ENCODE measurements at places on chromosomes 11 and 22.

DNA sequence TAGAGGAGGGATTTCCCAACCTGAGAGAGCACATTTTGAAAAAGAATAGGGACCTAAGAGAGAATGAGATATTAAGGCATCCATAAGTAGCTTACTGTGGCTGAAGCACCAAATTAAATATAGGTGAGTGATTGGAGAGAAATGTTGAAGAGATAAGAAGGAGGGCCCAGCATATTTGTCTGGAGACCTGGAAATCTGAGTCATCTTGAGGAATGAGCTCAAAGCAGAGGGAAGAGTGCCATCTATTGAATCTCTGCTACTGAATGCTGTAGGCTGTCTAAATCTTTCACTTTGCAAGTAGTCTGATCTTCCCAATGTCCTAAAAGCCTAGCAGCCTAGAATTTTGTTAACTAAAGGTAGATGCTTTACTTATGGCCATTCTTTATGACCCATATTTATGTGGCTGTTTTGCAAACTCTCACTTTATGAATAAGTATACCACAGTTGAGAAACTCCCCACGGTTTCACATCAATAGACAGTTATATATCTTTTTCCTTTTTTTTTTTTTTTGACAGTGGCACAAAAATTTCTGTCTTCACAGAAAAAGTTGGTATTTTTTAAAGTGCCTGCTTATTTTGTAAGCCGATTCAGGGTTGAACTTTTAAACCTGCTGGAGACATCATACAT, 2093.5 kb downstream of the LRRC4C start:
- no peak for DNase-seq

- no peak for DNase-seq
These were observed 4.1 kb downstream of the MMP20 start for GRCh38 chr11:102620818-102621561.

DNA sequence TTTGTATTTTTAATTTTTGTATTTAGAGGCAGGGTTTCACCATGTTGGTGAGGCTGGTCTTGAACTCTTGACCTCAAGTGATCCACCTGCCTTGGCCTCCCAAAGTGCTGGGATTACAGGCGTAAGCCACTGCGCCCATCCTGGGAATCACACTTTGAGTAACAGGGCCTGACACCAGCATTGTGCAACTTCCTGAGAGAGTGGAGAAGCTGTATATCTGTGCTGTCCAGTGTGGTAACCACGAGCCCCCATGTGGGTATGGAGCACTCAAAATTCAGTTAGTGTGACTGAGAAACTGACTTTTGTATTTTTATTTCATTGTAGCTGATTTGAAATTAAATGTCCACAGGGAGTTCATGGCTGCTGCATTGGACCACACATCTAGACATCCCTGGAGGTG, 36.2 kb downstream of the MPPED1 start:
- no peak for DNase-seq

DNA sequence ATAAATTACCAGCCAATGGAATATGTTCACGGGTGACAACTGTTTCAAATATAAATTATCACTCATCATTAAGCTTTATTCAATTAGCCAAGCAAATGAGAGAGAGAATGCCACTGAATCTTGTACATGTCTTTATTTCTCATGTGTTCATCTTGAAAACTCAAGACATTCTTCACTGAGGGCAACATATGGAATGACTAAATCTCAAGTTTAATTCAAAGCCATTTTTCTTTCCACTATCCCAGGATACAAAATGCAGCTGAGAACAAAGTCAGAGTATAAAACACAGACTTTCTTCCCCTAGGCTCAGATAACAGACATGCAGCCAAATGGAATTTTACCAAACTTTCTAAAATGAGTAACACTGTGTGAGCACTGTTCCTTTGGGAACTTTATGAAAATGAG, 12.1 kb upstream of the BBOX1 start:
- no peak for DNase-seq

DNA sequence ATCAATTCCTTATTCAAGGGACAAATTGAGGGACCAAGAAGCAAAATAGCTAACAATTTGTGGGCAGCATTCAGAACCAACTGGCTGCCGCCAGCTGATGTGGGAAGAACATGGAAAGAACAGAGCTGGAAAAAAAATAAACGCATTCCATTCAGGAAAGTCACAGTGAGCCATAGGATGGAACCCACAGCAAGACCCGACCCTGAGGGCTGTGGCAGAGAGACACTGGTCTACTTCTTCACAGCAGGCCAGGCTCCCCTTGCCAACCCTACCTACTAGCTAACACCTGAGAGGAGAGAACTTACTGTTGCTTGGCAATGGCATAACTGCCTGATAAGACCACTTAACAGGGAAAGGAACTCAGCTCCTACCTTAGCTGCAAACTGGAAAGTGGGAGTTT, 123.5 kb upstream of the APOA1 start:
- no peak for DNase-seq

GRCh38 chr22:23192558-23192957, 12.2 kb downstream of the BCR start:
- DNase-seq, result no peak

DNA sequence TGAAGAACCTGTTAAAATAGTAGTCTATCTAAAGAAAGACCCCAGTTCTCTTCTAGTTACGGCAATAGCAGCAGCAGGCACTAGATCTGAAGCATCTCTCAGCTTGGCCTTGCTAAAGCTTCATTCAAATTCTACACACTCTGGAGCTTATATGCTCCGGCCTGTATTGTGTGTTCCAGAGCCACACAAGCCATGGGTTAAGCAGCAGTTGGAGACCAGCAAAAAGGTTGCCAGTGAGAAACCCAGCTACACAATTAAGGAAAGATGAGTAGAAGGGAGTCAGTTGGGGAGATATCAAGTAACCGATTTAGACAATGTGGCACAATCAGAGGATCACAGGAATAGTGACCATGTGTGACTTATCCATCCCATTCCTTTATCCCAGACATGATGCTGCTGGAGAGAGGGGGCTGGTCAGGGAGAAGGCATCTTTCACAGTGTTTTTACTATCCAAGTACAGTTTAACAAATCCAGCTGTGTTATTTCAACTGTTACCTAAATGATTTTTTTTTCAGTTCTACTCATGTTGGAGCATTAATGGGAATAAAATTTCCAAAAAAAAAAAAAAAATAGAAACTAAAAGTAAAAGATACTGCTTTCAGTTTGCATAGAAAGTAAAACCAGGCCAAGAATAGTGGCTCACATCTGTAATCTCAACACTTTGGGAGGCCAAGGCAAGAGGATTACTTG, 41.0 kb downstream of the PAX6 start:
- DNase-seq, result no peak

GRCh38 chr11:120994091-120994859, 29.6 kb upstream of the TBCEL start:
- DNase-seq, result no peak

- no peak for DNase-seq
These were observed 6.2 kb upstream of the RANBP1 start for GRCh38 chr22:20109411-20110358.

DNA sequence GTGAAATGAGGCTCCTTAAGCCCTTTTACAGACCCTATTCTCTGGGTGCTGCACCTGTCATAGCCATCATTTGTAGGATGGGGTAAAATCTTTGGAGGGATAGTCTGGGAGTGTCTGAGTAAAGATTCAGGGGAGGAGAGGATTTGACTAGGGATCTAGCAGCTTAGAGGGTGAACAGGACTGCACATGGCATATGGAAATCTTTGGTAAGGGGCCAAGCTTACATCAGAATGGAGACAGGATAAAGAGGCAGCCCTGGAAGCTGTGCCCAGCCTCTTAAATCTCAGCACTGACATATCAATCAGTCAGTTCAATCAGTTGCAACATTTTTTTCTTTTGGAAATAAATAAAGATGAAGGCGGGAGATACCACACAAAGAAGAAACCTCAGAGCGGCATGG, 301.8 kb upstream of the CADM1 start:
- DNase-seq, result no peak

DNA sequence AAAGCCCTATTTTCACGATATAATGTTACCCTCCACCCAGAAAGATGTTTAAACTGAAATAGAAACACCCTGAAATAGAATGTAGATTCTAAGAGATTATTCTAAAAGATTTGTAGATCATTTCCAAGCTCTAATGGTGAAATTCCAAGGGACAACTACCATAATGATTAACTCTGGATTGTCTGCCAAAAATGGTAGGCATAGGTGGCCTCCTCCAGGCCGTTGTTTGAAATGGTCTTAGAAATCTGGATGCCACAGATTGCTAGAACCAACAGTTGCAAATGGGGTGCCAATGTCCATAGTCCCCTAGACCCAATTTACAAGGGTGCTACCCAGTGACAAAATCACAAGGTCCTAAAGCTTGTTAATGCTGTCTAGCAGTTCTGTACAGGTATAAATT, 6.7 kb upstream of the SLC6A5 start:
- DNase-seq, result no peak

GRCh38 chr11:23123753-23124152, 263.5 kb upstream of the CCDC179 start:
- DNase-seq, result no peak

DNA sequence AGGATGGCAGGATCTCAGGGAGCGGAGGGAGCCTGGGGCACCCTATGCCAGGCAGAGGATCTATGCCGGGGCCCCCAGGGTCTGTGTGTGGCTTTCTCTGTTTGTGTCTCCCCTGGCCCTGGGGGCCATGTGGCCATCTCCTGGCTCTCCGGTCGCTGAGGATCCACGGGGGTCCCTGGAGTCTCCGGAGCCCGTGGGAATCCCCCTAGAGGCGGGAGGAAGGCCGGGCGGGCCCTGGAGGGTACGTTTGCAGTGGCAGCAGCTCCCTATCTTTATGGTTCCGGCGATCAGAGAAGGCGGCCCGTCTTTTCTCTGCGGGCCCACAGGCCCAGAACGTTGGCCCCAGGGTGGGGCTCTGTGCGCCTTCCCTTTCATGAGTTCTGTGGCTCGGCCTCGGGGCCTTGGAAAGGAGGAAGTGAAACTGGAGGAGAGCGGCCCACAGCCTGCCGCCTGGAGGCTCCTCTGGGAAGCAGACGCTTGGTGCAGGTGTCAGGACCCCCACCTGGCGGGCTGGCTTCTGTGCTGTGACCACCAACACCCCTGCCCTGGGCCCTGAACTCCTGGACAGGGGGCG, 82.1 kb downstream of the KCNQ1 start:
- no peak for DNase-seq

- DNase-seq, result no peak
These were observed 21.6 kb upstream of the TMA7B start for GRCh38 chr22:39938509-39939111.

GRCh38 chr11:27116684-27117083, 76.1 kb downstream of the BBOX1 start:
- no peak for DNase-seq

GRCh38 chr22:37824674-37825641, 1.8 kb downstream of the GALR3 start:
- no peak for DNase-seq

DNA sequence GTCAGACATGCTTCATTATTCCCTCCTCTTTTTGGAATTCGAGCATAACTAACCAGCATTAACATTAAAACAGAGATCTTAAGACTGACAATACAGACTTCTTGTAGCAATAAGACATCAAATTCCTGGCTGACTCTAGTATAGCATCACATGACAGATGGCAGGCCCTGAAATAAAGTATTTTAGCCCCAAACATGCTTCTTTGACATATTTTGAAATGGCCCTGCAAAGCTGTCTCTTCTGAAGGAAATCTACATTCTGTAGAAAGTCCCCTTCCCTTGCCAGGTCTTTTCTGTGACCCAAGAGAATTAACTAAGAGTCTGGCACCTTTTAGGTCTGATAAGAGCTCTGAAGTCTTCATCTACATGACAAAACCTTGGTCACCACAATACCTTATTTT, 38.5 kb upstream of the GNAZ start:
- no peak for DNase-seq

DNA sequence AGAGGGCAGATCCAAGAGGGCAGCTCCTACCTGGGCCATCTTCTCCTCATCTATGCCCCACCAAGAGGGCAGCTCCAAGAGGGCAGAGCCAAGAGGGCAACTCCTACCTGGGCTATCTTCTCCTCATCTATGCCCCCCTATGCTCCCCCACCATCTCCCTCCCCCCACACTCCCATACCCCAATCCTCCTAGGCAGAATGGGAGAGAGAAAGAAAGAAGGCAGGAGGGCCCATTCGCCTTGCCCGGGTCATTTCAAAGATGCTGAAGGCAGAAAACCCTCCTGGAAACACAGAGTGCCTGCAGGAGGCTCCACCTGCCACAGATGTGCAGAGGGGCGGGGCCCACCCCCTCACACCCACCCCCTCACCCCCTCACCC, 78.5 kb downstream of the BUD13 start:
- DNase-seq, result no peak

DNA sequence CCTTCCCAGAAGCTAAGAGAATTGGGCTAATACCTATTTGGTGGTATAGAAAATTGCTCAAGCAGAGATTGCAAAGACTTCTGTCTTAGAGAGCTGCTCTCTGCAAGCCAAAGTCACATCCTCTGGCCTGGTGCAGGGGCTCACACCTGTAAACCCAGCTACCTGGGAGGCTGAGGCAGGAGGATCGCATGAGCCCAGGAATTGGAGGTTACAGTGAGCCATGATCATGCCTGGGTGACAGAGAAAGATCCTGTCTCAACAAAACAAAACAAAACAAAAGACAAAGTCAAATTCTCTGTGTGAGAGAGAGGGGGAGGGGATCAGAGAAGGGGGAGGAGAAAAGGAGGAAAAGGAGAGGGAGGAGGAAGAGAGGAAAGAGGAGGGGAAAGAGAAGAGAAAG, 15.0 kb upstream of the EXPH5 start:
- no peak for DNase-seq

GRCh38 chr11:22194907-22195306, 2.0 kb downstream of the ANO5 start:
- no peak for DNase-seq

- DNase-seq, result no peak
These were observed 85.4 kb upstream of the TOP3B start for GRCh38 chr22:22068025-22068424.

DNA sequence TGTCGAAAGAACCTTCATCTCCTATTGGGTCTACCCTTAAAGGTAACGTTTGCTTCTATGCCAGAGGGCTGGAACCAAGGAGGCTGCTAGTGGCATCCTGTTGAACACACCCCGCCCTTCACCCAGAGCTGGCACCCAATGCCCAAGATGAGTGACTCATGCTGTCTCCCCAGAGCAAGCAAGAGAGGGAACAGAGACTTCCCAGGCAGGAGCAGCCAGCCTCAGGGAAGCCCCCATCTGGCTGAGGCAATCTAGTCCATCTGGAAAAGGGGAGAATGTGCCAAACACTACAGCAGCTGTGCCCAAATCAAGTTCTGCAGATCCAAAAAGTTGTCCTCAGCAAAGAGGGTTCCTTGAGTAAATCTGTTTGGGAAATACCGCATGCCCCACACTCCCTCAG, 91.9 kb upstream of the TP53I11 start:
- DNase-seq, result no peak

- no peak for DNase-seq
These were observed at the start of gene CECR2 for GRCh38 chr22:17369439-17370025. TSS of gene CECR2 (plus strand) at chr22:17369460. CDS start at chr22:17369784, 324 bp downstream.

- no peak for DNase-seq
These were observed 490.4 kb downstream of the INSC start for GRCh38 chr11:15605094-15605493.

- no peak for DNase-seq
These were observed 30.3 kb upstream of the PRR5 start for GRCh38 chr22:44671742-44672141.
